ENCODE measurements at places on chromosomes 5 and 9.

- DNase-seq = no peak
Observed at GRCh38 chr9:128094950-128095544, 27.0 kb downstream of the SLC25A25 start.

DNA sequence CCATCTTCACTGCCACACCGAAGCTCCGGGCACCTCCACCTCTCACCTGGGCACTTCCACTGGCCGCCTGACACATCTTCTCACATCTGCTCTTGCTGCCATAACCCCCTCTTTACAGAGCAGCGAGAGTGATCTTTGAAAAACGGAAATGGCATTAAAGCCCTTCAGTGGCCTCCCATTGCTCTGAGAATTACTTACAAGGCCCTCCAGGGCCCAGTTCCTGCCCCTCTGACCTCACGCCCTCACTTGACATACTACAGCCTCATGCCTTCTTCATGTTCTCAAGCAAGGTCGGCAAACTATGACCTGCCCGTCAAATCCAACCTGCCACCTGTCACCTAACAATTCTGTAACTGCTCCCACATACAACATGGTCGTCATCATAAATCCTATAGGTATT is 187.3 kb downstream of the NR3C1 start:
- no peak for DNase-seq

- no peak for DNase-seq
Observed at GRCh38 chr9:89442981-89443814, 54.7 kb downstream of the SEMA4D start.

DNA sequence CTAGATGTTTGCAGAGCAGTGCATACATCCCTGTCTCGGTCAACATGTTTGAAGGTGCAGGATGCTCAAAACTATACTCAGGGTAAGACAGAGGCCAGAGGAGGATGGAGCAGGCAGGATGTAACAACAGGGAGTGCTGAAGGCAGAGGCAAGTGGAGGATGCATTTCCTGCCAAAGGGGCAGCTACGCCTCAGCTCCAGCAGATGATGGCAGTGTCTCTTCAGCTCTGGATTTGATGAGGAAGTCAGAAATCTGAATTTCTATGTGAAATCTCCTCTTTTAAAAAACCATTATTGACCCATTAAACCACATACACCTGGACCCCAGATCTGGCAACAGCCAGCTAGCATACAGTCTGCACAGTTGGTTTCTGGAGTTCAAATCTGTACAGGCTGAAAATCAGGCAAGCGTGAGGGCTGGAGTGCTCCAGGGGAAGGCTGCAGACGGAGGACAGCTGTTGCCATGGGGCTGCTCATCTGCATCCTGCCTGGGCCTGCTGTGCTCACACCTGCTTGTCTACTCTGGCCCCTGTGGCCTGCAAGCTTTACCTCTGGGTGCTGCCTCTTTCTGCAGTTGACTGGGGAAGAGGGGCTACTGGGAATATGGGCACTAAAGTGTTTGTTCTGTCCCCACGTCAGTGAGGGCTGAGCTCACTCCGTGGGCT is 152.9 kb upstream of the SLC28A3 start:
- no peak for DNase-seq

- DNase-seq = no peak
Observed at GRCh38 chr5:170166101-170166500, 60.4 kb downstream of the FOXI1 start.

DNA sequence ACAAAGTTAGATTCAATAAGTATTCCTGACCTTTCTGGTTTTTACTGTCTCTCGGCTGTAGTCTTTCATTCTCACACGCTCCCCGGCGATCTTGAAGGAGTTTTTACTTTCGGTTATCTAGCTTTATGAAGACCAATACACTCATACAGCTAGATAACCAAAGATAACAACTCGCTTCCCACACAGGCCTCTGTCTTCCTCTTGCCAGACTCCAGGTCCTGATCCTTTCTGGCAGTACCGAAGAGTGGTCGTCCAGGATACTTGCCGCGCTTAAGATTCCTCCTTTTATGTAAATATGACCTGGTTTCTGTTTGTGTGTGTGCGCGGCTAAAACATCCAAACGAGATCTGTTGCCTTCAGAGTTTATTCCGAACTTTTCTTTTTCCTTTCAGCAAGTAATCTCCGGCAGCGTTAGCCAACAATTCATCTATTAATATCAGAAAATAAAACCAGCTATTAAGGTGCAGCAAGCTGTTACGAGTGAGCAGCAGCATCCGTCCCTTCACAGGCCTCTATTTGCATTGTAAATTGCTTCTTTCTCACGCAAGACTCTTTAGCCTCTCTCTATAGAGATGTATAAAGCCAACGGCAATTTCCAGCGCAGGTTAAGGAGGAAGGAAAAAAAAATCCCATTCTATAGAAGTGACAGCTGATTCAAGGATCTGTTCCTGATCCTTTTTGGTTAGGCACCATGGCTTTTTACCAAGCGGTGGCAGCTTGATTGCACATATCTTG is 216.1 kb downstream of the MEF2C start:
- no peak for DNase-seq

GRCh38 chr5:54160329-54160728 is 150.0 kb downstream of the ARL15 start:
- no peak for DNase-seq

DNA sequence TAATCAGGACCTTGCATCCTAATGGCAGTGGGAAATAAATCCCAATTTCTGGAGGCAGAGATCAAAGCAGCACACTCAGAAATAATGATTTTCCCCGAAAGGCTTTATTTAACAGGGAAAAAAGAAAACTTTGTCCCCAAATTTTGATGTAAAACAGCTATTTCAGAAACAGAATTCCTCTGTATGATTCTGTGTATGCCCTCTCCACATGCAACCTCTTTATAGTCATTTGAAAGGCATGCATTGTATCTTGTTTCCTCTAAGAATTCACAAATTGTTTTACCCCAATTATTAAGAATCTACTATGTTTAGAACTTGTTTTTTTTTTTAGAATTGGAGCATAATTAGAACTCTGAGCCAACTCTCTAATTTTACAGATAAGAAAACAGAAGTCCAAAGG is 2.7 kb upstream of the PTAR1 start:
- no peak for DNase-seq

DNA sequence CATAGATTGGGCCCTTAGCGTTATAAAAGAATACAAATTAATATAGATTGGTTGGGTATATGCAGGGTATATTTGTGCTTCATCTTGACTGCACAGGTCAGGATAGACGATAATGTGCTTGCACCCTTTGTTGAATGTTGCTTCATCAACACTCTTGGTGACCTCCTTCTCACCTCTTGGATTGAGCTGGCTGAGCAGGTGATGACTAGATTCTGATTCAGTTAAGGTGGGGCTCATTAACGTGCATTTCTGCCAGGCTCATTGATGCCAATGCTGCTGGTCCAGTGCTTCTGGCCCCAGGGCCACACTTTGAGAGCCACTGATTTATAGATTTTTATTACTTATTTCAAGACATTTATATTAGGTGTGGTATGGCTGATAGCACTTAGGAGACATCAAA is 27.7 kb downstream of the PCSK5 start:
- no peak for DNase-seq

GRCh38 chr5:3377831-3378230 is 217.8 kb upstream of the IRX1 start:
- DNase-seq = no peak

DNA sequence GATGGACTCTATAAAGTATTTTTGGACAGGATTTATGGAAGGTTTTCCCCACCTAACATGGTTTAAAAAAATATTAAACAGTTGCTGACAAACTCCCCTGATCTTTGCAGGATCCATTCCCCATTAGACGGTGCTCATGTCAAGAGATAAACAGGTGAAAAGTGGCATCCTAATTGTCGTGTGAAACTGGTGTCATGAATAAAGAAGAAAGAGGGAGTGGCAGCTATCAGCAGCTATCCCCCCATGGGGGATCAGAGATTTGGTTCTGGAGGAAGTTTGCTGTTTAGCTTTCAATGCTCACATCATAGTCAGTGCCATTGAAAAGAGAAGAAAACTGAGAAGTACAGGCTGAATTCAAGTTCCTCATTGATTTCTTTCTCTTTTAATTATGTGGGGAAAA is 329.3 kb upstream of the BRINP1 start:
- no peak for DNase-seq

DNA sequence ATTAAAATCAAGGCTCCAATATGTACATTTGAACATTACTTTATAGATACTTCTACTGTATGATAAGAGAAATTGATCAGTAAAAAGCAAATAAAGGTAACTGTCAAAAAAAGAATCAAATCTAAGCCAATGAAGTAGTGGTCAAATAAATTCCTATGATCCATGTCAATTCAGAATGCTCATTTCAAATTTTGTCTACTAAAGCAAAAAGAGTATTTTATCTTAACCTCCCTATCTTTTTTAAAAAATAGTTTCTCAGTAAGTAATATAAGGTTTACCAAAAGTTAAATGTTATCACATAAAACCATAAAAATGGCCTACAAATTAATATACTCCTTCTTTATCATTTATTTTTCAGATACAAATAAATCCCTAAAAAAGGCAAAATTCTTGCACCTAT is 165.9 kb downstream of the AGTPBP1 start:
- no peak for DNase-seq

DNA sequence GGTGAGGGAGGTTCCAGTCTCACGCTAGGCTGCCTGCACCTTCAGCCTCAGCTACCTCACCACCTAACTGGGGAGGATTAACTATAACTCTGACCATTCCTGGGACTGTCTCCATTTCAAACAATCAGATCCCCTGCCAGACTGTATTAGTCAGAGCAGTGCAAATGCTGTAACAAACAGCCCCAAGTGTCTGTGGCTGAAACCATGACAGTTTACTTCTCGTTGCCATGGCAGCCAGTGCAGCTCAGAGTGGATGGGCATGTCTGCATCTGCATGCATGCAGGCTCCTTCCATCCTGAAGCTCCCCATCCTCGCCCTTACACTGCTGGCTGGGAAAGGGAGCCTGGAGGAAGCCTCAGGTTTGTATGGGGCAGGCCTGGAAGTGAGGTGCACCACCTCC is 86.7 kb downstream of the KCNIP1 start:
- no peak for DNase-seq

GRCh38 chr5:148856009-148856367 is 29.6 kb downstream of the ADRB2 start:
- no peak for DNase-seq

GRCh38 chr5:116763987-116764866 is 189.6 kb upstream of the SEMA6A start:
- DNase-seq = no peak

DNA sequence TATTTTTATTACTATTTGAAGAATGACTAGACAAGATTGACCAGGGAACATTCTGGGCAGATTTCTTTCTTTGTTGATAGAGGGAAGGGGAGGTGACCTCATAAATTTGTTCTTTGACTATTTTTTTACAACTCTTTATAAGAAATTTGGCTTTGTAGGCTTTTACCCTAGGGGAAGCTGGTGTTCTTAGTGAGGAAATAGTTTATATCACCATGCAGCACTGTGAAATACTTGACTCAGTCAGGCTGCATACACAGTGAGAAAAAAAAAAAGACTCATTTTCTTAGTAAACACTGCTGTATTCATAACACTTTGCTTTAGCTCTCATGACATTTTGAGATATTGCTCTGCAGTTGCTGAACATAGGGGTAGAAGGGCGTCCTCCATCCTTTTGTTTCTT is 336.6 kb upstream of the PIK3R1 start:
- no peak for DNase-seq

GRCh38 chr5:41275813-41276512 is 62.6 kb upstream of the C6 start:
- DNase-seq = no peak

GRCh38 chr5:81906086-81906485 is 65.7 kb upstream of the ATG10 start:
- DNase-seq = no peak

- no peak for DNase-seq
Observed at GRCh38 chr9:126925876-126926275, 11.3 kb downstream of the RALGPS1 start.

DNA sequence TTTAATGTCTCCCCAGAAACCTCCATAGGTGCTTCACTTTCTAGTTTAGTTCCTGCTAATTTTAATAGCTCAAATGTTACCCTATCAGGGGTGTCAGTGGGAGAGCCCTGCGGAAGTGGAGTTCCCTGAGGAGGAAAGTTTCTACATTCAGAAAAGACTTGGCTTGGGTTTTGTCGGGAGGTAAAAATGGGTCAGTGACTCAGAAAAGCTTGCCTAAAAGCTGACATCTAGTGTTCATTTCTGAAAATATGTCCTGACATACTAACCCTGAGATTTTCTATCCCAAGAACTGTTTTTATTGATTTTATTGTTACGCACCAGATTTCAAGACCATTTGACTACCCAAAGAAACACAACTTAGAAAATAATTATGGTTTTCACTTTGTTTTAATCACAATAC is 40.9 kb upstream of the GLDC start:
- no peak for DNase-seq

DNA sequence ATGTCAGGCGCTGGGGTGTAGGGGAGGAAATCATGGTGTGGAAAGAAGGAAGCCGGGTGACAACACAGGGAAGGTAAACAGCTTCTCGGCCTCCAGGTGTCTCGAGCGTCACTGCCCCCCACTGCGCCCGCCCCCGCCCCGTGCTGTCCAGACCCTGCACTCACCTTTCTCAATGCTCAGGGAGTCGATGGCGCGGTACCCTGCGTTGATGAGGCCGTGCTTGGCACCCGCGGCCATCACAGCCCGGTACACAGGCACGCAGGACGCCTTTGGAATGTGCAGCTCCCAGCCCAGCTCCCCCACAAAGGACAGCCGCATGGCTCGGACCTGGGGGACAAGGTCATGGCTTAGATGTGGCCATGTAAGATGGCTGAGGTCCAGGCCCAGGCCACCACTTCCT is 35.2 kb downstream of the DBH start:
- no peak for DNase-seq

- DNase-seq = no peak
Observed at GRCh38 chr9:93099551-93100275, 3.7 kb downstream of the CARD19 start.

GRCh38 chr5:74326571-74327338 is 313.8 kb downstream of the ENC1 start:
- DNase-seq = peak; percentile 6

DNA sequence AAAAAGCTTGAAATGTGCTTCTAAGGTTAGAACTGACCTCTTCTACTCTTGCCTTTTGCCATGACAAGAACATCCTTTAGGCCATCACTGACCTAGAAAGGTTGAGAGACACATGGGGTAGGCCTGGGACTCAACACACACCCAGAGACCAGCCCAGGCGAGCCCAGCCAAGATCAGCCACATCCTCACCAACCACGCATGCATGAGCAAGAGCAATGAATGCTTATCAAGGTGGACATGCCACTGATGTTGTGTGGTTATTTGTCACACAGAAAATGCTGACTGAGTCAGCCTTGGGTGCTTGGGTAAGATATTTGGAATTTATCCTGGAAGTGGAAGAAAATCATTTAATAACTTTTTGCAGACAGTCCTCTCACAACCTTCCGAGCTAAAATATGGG is 39.4 kb downstream of the SMIM23 start:
- DNase-seq = no peak
